ENCODE measurements at places on chromosomes 16 and 17.

DNA sequence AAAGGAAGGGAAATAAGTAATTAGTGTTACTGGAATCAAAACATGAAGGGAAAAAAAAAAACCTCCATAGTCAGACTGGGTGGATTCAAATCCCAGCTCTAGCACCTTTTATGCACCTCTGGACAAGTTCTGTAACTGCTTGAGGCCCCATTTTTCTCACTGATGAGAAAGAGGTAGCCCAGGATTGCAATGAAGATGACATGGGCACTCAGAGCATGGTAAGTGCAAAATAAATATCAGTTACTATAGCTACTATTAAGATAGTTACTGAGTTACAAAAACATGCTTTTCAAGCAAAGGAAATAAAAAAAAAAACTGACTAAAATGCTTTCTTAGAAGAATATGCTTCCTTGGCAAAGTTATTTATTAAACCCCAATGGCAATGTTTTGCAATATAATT lies 58.8 kb downstream of the CEP95 start:
- DNase-seq: no peak

DNA sequence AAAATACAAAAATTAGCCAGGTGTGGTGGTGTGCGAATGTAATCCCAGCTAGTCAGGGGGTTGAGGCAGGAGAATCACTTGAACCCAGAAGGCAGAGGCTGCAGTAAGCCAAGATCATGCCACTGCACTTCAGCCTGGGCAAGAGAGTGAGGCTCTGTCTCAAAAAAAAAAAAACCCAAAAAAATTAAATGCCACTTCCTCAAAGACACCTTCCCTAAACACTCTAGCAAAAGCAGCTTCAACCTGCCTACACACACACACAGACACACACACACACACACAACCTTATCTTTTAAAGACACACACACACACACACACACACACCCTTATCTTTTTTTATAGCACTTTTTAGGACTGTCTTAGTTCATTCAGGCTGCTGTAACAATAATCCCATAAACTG lies 201.7 kb upstream of the PSMD7 start:
- DNase-seq: no peak

DNA sequence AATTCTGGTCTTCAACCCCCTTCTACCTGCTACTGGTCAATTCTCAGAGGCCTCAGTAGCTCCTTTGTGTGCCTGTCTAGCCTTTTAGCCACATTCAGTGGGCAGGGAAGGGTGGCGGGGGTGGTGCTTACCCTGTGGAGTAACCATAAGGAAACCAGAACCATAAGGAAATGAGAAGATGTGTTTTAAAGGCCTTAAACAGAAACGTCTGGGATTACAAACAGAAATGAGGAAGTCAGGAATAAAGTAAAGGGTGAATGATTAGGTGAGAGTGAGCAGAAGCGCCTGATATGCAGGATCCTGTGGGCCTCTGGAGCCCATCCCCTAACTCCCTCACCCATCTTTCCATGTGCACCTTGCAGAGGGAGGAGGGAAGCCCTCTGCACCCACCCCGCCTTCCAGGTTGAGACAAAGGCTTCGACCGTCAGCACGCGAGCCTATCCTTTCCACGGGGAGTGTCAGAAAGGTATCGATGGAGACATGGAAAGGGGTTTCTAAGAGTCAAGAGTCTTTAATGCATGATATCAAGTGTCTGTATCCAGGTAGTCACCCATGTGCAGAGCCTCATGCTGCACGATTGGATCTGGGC lies 20.4 kb downstream of the KIAA0513 start:
- no peak for DNase-seq

DNA sequence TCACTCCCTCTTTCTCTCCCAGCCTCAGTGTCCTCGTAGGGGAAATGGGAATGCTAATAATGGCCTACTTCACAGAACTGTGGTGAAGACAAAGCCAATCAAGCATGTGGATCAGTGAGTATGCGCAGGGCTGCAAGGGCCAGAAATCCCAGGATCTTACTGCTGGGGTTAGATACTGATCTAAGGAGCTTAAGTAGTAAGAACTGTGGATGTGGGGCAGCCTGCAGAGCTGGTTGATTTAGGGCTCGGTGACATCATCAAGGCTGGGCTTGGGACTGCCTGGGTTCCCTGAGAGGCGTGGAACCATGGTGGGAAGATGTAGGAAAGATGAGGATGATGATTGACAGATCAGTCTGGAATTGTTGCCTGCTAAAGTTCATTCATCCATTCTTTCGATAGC lies 25.6 kb downstream of the GOSR2 start:
- DNase-seq: no peak

GRCh38 chr16:57358527-57359095 lies at the start of gene CCL22:
Gene CCL22, plus strand, starts transcription at chr16:57358783. Its CDS starts 34 bp downstream, at chr16:57358817.
- DNase-seq: no peak

DNA sequence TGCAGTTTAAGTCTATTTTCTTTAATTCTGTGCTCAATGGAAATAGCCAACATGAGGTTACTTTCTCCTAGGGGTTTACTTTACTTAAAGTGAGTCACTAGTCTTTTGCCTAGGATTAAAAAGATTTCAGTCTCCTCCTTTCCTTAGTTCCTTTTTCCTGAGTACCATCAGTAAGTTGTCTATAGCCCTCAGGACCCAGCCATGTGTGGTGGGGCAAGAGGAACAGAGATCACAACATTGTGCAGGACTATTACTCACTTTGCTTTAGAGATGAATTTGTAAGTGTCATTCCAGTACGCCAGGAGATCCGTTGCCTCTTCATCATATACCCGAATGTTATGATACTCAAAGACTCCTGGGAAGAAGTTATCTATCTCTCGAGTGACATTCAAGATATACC lies 27.7 kb upstream of the CORO6 start:
- DNase-seq: no peak

Measured in NCI-H1105 treated with DMSO at 0.1 percent for 48 hours (cell line).